ENCODE measurements at places on chromosomes 3 and 15.

GRCh38 chr3:164851905-164852304 lies 226.4 kb downstream of the SI start:
- no peak for DNase-seq

GRCh38 chr3:12885583-12885930 lies 44.2 kb upstream of the RPL32 start:
- DNase-seq = no peak

- DNase-seq = no peak
Measured at GRCh38 chr3:94909726-94910125, 846.9 kb downstream of the NSUN3 start.

DNA sequence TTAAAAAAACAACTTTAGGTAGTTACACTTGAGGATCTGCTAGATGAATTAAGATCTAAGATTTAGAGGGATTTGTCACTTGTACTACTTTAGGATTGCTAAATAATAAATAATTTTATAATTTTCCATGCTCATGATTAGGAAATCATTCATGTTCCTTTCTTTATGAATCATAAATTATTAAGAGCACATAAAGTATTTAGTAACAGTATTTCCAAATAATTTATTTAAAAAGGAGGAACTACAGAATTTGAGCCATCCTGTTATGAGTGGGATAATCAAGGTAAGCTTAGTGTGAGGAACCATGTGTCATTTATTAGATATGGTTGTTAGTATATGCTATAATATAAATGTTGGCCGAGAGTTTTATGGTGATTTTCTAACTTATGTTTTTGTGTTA lies 37.5 kb upstream of the C3orf38 start:
- DNase-seq = no peak

GRCh38 chr15:77579498-77580188 lies 53.1 kb downstream of the LINGO1 start:
- DNase-seq = no peak

DNA sequence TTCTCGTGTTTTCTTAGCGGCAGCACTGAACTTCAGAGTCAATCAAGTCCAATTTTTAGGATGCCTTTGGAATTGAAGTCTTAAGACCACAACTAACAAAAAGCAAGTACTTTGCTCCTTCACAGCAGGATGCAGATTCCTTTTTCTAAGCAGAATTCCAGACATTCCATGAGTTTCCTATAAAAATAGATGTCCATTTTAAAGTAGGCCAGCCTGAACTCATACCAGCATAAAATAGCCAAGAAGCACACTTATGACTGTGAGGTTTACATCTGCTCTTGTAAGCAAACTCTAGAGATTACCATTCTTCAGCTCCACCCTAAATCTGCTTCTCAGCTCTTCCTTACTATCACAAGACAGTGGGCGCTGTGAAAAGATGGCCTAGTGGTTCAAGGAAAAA lies 85.8 kb downstream of the THBS1 start:
- DNase-seq = no peak

GRCh38 chr3:78822726-78823125 lies 945.1 kb downstream of the ROBO1 start:
- DNase-seq = no peak

GRCh38 chr3:188595890-188596376 lies 442.0 kb downstream of the LPP start:
- DNase-seq = no peak

DNA sequence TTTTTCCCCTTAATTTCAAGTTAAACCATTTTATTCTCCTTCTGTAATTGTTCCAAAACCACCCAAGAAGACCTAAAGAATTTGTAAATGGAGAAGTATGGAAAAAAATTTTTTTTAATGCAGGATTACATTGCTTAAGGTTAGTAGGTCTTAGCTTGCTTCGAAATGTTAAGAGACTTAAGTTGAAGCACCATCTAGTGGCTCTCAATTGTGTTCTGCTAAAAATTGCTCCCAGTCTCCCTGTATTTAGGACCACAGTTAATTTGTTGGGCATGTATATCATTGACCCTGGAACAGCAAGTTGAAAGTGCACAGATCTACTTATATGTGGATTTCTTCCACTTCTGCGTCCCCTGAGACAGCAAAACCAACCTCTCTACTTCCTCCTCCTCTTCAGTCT lies 32.4 kb downstream of the CD200R1L start:
- DNase-seq = no peak

DNA sequence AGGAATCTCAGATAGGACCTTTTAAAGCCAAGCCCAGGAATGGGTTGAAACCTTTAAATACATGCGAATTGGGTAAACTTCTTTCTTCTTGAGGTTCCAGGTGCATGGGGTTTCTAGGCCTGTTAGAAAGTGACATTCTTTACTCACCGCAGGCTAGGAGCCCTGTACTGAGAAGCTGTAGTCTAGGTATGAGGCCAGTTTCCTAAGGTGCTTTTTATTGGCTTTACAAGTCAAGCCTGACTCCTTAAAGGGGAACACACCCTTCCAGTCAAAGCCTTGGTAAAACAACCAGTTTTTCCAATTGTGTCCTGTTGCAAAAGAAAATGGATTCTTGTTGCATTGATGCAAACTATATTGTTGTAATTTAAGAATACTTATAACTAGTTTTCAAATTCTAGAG lies 76.1 kb upstream of the ATP11B start:
- no peak for DNase-seq

DNA sequence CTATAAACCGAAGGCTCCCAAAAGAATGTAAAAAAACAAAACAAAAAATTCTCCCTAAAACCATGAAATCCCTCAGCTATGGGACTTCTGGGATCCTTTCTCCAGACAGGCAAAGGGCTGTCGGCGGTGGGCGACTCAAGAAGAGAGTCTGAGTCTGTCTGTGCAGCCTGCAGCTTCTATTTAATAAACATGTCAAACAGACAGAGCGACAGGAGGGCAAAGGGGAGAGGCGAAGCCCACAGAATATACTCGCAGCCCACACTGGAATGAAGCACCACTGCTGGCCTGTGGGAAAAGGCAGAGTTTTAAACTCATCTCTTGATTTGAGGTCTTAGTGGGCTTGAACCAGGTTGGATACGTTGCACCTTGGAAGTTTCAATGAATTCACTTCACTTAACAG lies 40.2 kb downstream of the ISL2 start:
- DNase-seq = no peak

- DNase-seq = no peak
Measured at GRCh38 chr15:62647202-62647842, 395.2 kb upstream of the TPM1 start.

GRCh38 chr3:64079369-64080150 lies 56.3 kb upstream of the PSMD6 start:
- no peak for DNase-seq

GRCh38 chr15:89441295-89441812 lies 55.0 kb downstream of the RHCG start:
- no peak for DNase-seq

GRCh38 chr3:159829056-159829455 lies 159.6 kb upstream of the IL12A start:
- DNase-seq = no peak

GRCh38 chr3:138405486-138405885 lies 28.9 kb upstream of the ESYT3 start:
- no peak for DNase-seq

GRCh38 chr3:188602111-188602510 lies 448.2 kb downstream of the LPP start:
- DNase-seq = no peak

DNA sequence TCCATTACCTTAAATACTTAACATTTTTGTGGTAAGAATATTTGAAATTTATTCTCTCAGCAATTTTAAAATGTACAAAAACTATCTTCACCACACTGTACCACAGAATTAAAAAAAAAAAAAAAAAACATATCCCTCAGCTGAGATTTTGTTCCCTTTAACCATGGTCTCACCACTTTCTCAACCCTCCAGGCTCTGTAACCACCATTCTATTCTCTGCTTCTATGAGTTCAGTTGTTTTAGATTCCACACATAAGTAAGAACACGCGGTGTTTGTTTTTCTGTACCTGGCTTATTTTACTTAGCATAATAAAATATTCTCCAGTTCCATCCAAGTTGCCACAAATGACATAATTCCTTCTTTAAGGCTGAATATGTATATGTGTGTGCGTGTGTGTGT lies 41.5 kb downstream of the CSNK1G1 start:
- no peak for DNase-seq

DNA sequence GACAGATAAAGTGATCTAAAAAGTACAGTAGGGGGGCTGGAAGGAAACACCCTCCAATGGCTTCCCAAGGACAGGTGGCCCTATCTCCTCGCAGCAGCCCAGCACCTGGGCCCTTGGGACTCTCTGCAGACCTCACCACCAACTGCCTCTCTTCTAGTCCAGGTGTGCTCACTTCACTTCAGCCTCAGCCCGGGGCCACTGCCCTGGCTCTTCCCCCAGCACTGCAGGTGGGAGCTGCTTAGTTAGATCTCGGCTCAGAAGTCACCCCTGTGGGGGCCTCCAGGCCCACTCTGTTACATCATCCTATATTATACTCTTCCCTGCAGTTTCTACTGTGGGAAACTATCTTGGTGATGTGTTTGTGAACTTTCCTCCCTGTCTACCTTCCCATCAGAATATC lies 2.0 kb downstream of the KLF15 start:
- DNase-seq = no peak

DNA sequence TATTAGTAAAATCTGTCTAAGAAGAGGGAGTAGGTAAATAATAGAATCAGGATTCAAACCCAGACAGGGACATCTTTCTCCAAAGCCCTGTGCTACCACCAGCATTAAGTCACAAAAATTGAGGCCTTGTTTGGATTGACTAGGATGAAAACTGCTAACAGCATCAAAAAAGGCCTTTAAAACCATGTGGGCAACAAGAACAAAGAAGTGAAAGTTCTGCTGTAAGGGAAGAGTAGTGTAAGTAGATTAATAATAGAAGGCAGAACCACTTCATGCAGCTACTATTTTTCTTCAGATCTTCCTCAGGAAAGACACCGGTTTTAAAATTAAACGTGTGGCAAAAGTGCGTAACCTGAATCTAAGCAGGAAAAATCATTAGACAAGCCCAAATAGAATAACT lies 15.3 kb upstream of the KBTBD12 start:
- no peak for DNase-seq

DNA sequence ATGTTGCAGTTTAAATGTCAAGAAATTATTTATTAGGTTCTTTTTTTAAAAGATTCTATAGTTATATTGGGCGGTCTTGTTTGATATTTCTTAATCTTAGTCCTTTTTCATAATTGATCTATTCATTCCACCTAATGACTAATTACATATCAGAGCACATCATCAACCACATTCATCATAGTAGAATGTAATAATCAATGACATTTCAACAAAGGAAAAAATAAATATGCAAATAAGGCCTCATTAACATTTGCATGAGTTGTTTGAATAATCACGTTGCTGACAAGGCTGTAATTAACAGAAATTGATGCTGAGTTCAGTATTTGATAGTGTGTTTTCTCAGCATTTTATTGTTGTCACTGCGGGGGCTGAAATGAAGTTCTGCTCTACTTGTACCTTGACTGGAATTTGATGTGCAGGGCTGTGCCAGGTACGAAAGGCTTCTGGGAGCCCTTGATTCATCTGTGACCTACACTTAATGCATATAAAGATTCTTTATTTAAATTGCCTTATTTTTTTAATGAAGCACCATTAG lies 215.7 kb downstream of the TCF12 start:
- no peak for DNase-seq

- no peak for DNase-seq
Measured at GRCh38 chr3:182122779-182123178, 411.1 kb downstream of the SOX2 start.

- no peak for DNase-seq
Measured at GRCh38 chr3:123347205-123347604, 101.7 kb downstream of the ADCY5 start.

DNA sequence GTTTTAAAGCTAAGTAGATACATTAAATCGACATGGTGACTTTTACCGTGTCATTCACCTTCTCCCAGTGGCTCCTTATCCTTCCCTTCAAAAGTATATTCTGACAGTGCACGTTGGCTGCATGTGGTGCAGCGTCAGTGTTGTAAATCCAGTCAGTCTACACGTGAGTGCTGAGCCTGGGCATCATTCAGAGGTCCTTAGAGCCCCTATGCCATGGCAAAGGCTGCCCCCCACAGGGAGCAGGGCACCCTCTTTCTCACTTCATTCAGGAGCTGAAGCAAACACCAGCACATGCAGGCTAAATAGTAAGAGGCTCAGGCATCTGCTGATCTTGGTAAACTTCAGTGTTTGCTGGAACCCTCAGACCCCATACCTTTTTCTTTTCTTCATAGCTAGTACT lies 43.3 kb downstream of the RASGRP1 start:
- DNase-seq = no peak

DNA sequence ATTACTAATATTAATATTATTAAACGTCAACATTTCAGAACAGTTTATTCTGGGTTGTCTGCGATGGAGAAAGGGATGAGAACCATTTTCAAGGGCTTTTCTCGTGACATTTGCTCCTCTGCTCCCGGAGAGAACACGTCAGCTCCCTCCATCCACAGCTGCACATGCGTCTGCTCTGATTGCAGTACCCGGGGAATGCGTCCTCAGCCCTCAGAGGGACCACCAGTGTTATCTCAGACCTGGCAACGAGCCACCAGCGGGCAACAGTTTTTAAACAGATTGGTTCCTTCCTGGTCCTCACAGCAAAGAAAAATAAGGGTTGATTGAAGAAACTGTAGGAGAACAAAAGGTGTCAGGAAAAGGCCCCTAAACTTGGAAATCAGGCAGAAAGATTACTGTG lies 202.2 kb upstream of the ADAMTS9 start:
- DNase-seq = no peak

DNA sequence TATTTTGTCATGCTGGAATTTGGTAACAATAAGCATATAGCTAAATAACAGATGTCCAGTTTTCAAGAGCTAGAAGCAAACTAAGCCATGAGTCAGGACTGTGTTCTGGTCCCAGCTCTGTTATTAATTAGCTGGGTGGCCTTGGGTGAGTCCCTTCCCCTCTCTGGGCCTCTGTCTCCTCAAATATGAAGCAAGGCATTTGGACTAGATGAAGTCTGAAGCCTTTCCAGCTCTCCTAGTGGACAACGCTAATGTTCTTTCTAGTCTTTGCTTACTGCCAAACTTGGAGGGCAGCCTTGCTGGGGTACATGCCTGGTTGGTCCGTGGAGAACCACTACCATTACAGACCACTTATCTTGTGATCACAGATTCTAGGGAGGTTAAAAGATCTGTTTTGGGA lies 127.6 kb downstream of the DUT start:
- no peak for DNase-seq

- no peak for DNase-seq
Measured at GRCh38 chr15:65893060-65893459, 23.8 kb downstream of the RAB11A start.

DNA sequence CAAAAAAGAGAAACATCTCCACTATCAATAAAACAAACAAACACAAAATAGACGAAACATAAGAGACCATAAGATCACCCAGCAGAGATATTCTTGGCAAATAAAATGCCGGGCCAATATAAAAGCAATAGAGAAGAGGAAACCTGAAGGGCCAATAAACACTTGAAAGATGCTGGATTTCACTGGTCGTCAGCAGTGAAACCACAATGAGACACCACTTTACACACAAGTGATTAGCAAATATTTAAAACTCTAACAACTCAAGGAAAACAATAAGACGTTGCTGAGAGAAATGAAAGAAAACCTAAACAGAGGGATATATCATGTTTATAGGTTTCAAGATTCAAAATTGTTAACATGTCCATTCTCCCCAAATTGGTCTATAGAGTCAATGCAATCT lies 148.5 kb downstream of the WDR76 start:
- no peak for DNase-seq

All from stimulated activated naive CD8-positive, alpha-beta T cell treated with anti-CD3 and anti-CD28 coated beads, Interleukin-15, amount 100 ng/mL, for 72 hours (primary cell).